ENCODE measurements at places on chromosomes 6 and 20.

DNA sequence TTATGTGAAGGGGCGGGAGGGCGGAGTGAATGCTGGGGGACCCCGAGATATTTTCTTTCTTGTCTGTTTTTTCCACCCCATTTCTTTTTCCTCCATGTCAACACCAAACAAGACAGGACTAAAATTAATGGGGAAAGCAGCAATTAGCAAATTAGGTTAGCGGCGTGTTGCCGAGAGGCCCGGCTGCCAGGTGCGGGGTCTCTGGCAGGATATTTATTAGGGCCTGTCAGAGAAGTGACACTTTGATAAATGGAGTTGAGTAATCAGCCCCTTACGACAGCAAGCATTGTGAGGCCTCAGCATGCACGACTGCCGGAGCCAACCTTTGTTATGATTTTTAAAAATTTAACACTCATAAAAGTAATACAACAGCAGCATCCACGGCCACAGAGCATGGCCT lies 193.8 kb downstream of the DHX35 start:
- H3K27me3 ChIP-seq, result peaks cover 12% of the 10 kb centered on the region
- H3K27ac ChIP-seq, result no peak overlapping the region
- no peaks in the 10 kb centered on the region for H3K36me3 ChIP-seq

GRCh38 chr20:55605594-55605993 lies 399.7 kb downstream of the CBLN4 start:
- H3K27ac ChIP-seq, result no peak overlapping the region
- no peaks in the 10 kb centered on the region for H3K27me3 ChIP-seq
- H3K36me3 ChIP-seq, result no peaks in the 10 kb centered on the region
- H3K4me1 ChIP-seq, result no peaks in the 10 kb centered on the region
- no peak overlapping the region for H3K4me3 ChIP-seq

GRCh38 chr6:134352786-134353480 lies 35.0 kb upstream of the SGK1 start:
- no peaks in the 10 kb centered on the region for H3K36me3 ChIP-seq
- DNase-seq, result peak; percentile 57
- peak overlapping the region; percentile 18 for H3K27ac ChIP-seq
- no peaks in the 10 kb centered on the region for H3K27me3 ChIP-seq
- peaks cover 25% of the 10 kb centered on the region for H3K4me1 ChIP-seq
- no peak overlapping the region for H3K4me3 ChIP-seq

- no peak for DNase-seq
- H3K36me3 ChIP-seq, result no peaks in the 10 kb centered on the region
- peaks cover 11% of the 10 kb centered on the region for H3K4me1 ChIP-seq
- no peaks in the 10 kb centered on the region for H3K27me3 ChIP-seq
- H3K27ac ChIP-seq, result no peak overlapping the region
Measured at GRCh38 chr6:1049900-1050299, 262.0 kb upstream of the FOXQ1 start.

GRCh38 chr6:115415378-115415777 lies 645.3 kb downstream of the FRK start:
- no peak overlapping the region for H3K4me3 ChIP-seq
- H3K27me3 ChIP-seq, result no peaks in the 10 kb centered on the region
- H3K36me3 ChIP-seq, result no peaks in the 10 kb centered on the region
- no peak for DNase-seq
- H3K4me1 ChIP-seq, result no peaks in the 10 kb centered on the region

DNA sequence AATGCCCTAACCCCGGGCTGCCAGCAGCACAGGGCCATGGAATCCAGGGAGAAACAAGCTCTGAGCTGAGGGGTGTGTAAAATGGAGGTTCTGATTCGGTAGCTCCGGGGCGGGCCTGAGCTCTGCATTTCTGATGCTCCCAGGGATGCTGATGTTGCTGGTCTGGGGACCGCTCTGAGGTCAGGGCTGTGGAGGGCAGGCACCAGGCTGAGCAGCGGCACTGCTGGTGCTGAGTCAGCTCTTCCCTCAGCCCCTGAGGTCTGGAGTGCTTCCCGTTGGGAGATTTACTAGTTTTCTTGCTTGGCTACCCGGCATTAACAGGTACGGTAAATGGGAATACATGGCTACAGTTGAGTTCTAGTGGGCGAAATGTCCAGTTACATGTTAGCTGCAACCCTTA lies 18.6 kb upstream of the CST3 start:
- H3K27me3 ChIP-seq, result no peaks in the 10 kb centered on the region
- DNase-seq, result no peak
- no peaks in the 10 kb centered on the region for H3K36me3 ChIP-seq
- H3K4me3 ChIP-seq, result no peak overlapping the region
- no peak overlapping the region for H3K27ac ChIP-seq

GRCh38 chr6:111987295-111987694 lies 66.6 kb upstream of the CCN6 start:
- H3K4me1 ChIP-seq, result peaks cover 23% of the 10 kb centered on the region
- H3K36me3 ChIP-seq, result no peaks in the 10 kb centered on the region

- H3K27me3 ChIP-seq, result no peaks in the 10 kb centered on the region
- no peak overlapping the region for H3K4me3 ChIP-seq
- peaks cover 14% of the 10 kb centered on the region for H3K4me1 ChIP-seq
- H3K27ac ChIP-seq, result no peak overlapping the region
- H3K36me3 ChIP-seq, result no peaks in the 10 kb centered on the region
Measured at GRCh38 chr20:32339116-32339515, 19.0 kb upstream of the ASXL1 start.

DNA sequence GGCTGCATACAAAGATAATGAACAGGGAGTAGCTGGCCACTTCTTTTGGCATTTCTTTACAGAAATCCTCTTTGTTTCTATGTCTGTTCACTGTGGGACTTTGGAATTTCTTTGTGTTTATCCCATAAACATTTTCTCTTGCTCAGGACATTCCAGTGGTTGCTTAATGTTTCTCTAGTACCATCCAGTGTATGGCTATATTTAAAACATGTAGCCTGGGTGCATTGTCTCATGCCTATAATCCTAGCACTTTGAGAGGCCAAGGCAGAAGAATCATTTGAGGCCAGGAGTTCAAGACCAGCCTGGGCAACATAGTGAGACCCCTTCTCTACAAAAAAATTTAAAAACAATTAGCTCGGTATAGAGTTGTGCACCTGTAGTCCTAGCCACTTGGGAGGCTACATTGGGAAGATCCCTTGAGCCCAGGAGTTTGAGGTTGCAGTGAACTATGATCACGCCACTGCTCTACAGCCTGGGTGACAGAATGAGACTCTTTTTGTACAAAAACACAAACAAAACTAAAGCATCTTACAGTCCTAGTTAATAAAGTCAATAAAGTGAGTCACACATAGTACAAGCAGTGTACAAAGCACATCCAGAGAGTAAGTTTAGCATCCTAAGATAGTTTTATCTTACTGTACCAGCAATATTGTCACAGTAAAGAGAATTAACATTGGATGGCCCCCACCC lies 63.3 kb downstream of the ZFAND3 start:
- no peak overlapping the region for H3K4me3 ChIP-seq
- H3K36me3 ChIP-seq, result peaks cover 4% of the 10 kb centered on the region
- DNase-seq, result peak; percentile 85
- no peaks in the 10 kb centered on the region for H3K27me3 ChIP-seq
- H3K27ac ChIP-seq, result peak overlapping the region; percentile 68

DNA sequence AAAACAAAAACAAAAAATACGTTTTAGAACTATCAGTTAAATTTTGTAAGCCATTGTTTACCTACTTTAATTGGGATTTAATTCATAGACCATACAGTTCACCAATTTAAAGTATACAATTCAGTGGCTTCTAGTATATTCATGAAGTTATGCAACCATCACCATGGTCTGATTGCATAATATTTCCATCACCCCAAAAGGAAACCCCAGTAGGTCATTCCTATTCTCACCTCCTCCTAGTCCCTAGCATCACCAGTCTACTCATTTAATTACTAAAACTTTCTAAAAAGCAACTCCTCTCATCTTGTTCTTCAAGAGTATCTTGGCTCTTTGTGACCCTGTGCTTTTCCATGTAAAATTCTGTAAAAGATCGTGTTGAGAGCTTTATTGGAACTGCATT lies 60.2 kb downstream of the ASXL1 start:
- H3K4me3 ChIP-seq, result no peak overlapping the region
- 0 out of 2 replicates have a peak, but pooled peaks cover 8% of the 10 kb centered on the region for H3K36me3 ChIP-seq
- peaks cover 14% of the 10 kb centered on the region for H3K4me1 ChIP-seq
- H3K27me3 ChIP-seq, result 0 out of 2 replicates have a peak, but pooled peaks cover 2% of the 10 kb centered on the region
- DNase-seq, result no peak

DNA sequence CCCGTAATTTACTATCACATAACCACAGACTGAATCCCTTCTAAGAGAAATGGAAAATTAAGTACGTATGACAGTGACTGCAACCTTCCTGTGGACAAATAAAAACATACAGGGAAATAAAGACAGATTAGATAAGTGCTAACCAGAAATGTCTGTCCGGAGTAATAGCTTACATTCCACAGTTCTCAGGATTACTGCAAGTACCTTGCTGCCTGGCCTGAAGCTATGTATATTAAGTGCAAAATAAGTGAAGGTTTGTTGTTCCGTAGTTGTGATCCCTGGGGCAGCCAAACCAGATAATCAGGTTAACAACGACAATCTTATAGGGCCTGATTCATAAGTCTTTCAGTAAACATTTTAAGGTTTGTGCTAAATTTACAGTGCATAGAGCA lies 2.8 kb downstream of the NEDD9 start:
- no peak overlapping the region for H3K27ac ChIP-seq
- no peak overlapping the region for H3K4me3 ChIP-seq
- H3K4me1 ChIP-seq, result peaks cover 47% of the 10 kb centered on the region

DNA sequence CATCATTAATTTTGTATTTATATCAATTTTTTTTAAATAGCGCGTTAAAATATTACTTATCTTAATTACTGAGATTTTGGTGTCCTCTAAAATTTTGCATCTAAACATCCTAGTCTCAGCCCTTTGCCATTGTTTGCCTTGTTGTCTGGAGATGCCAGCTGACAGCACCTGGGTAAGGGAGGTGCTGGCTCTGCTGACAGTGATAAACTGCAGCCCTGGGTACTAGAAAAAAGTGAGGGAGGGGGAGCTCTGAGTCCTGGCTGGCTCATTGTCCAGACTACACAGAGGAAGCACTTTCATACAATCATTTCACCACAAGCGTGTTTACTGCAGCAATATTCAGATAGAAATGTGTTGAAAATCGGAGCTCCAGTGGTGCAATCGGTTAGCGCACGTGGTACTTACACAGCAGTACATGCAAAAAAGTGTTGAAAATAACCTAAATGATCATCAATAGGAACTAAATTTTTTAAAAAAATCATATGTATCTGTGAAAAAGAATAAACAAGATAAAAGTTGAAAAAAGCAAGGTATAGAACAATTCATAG lies 18.5 kb upstream of the UBR2 start:
- no peaks in the 10 kb centered on the region for H3K36me3 ChIP-seq
- H3K27ac ChIP-seq, result no peak overlapping the region
- H3K27me3 ChIP-seq, result no peaks in the 10 kb centered on the region

- no peaks in the 10 kb centered on the region for H3K36me3 ChIP-seq
- peaks cover 11% of the 10 kb centered on the region for H3K4me1 ChIP-seq
- H3K27me3 ChIP-seq, result no peaks in the 10 kb centered on the region
- no peak for DNase-seq
- no peak overlapping the region for H3K4me3 ChIP-seq
Measured at GRCh38 chr6:129206821-129207220, 323.9 kb downstream of the LAMA2 start.

GRCh38 chr6:168384045-168385036 lies 56.6 kb upstream of the SMOC2 start:
- H3K4me1 ChIP-seq, result no peaks in the 10 kb centered on the region
- H3K4me3 ChIP-seq, result no peak overlapping the region
- no peak for DNase-seq
- no peaks in the 10 kb centered on the region for H3K36me3 ChIP-seq
- H3K27me3 ChIP-seq, result no peaks in the 10 kb centered on the region
- H3K27ac ChIP-seq, result no peak overlapping the region

DNA sequence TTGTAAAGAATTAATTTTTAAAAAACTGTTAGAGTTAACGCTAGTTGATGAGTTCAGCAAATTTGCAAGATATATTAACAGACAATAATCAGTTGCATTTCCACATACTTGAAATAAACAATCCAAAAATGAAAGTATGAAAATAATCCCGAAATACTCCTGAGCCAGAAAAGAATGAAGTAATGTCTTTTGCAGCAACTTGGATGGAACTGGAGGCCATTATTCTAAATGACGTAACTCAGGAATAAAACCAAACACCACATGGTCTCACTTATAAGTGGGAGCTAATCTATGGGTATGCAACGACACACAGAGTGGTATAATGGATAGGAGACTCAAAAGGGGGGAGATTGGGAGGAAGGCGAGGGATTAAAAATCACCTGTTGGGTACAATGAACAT lies 872.9 kb upstream of the GJE1 start:
- no peak overlapping the region for H3K27ac ChIP-seq
- H3K4me1 ChIP-seq, result no peaks in the 10 kb centered on the region
- no peak overlapping the region for H3K4me3 ChIP-seq
- H3K27me3 ChIP-seq, result no peaks in the 10 kb centered on the region

DNA sequence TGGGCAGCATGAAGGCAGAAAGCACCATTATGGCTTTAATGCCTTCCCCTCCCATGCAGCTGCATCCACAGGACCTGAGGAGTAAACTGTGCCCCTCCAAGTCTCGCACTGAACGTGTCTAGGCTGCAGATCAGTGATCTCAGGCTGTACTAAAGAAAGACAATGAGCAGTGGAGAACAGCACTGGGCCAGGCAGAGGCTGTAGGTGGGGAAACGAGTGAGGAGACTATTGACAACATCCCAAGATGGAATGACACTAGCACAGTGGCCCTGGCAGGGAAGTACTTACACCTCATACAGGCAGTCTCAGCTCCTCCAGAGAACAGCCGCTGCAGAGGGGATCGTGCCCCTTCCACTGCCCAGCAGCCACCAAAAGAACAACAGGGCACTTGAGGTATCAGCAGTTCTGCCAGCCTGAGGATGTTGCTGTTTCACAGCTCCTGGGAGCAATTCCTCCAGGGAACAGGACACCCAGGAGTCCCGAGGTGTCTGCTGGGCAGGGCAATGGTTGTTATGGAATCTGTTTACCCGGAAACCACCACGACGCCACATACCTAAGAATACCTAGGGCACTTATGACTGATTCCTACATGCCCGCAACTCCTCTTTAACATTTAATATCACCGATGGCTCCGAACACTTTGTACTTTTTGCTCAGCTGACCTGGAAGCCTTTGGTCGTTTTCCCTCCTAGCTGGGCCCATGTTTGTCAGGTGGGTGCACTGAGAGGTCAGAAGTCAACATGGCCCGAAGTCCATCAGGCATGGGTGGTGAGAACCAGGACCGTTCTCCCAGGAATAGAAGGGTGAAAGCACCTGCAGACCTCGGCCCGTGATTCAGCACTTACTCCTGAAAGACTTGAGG lies 79.1 kb downstream of the SLC22A23 start:
- no peak overlapping the region for H3K27ac ChIP-seq
- H3K4me1 ChIP-seq, result peaks cover 6% of the 10 kb centered on the region
- no peaks in the 10 kb centered on the region for H3K27me3 ChIP-seq
- H3K4me3 ChIP-seq, result no peak overlapping the region

- H3K4me1 ChIP-seq, result no peaks in the 10 kb centered on the region
- H3K27me3 ChIP-seq, result peaks cover 26% of the 10 kb centered on the region
- H3K4me3 ChIP-seq, result no peak overlapping the region
- H3K36me3 ChIP-seq, result no peaks in the 10 kb centered on the region
- no peak for DNase-seq
Measured at GRCh38 chr20:59259946-59260345, 40.5 kb upstream of the EDN3 start.

- DNase-seq, result no peak
- H3K36me3 ChIP-seq, result no peaks in the 10 kb centered on the region
- no peak overlapping the region for H3K4me3 ChIP-seq
Measured at GRCh38 chr6:112827793-112828192, 480.7 kb downstream of the RFPL4B start.
